ENCODE measurements at places on chromosomes 2 and 18.
A peak's percentile ranks its signal among the peaks of the same experiment; 100 is the strongest.

DNA sequence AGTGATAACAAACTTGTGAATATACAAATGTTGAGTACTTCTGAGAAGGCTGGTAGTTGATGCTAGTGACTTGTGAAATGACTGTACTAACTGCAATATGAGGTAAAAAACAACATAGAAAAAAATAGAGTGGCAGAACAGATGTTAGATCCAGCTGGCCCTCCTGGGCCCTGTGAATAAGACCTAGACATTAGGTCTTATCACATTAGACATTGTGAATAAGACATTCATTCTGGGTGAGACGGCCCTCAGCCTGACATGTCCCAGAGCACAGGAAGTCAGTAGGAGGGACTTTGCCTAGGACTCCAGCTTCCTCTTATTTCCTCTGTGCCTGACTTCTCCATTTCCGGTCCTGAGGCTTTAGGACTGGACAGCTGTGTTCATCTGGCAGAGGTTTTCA is 22.9 kb downstream of the DOK1 start:
- no peak for DNase-seq

- no peak for DNase-seq
Observed at GRCh38 chr2:177740700-177741099, 331.9 kb downstream of the PDE11A start.

DNA sequence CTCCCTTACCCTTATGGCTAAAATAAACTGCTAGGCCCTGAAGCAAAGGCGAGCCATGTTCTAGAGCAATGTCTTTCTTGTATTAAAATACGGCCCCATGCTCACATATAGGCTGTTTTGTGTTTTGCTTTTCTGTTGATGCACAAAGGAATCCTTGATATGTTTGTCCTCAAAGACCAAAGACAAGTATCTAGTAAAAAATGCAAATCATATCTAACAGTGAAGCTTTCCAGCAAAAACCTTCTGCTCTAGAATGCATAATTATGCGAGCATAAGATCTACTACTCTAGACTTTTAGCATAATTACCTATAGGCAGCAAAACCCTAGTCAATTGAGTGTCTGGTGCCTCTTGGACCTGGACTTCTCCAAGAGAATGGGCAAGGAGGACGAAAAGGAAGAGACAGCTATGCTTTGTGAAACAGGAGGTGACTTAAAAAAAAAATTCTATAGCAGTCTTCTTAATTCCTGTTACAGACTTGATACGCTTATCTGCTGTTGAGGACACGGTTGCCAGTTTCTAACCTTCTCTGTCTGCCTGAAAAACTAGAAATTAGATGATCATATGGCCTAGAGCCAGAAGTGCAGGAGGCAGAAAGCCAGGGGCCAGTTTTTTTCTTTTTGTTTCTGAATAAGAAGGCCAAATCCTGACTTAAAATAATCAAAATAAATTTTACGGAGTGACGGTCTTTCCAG is 1.5 kb upstream of the AMMECR1L start:
- DNase-seq = no peak

- no peak for DNase-seq
Observed at GRCh38 chr18:78292618-78293380, 686.8 kb upstream of the SALL3 start.

DNA sequence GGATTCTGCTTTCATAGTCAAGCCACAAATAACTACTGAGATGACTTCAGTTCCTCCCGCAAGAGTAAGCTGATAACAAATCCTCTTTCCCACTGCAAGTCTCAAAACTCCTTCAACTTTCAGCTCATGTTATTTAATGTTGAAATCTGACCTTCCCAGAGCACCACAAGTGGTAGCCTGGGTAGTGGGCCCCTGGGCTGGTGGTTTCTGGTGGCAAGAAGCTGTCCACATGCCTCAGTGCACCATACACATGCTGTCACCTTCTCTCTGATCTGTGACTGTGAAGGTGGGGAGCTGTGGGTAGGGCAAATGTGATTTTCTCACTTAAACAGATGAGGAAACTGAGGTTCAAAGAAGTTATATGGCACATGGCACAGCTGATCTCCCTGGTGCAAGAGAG is 246.1 kb upstream of the EPAS1 start:
- DNase-seq = no peak

GRCh38 chr2:237547841-237548416 is 18.4 kb upstream of the PRLH start:
- no peak for DNase-seq

- no peak for DNase-seq
Observed at GRCh38 chr2:201500534-201500933, 49.0 kb downstream of the STRADB start.

- DNase-seq = no peak
Observed at GRCh38 chr2:237025090-237025865, 60.4 kb upstream of the COPS8 start.

GRCh38 chr2:30915486-30915885 is 108.2 kb upstream of the CAPN13 start:
- peak; percentile 9 for DNase-seq

DNA sequence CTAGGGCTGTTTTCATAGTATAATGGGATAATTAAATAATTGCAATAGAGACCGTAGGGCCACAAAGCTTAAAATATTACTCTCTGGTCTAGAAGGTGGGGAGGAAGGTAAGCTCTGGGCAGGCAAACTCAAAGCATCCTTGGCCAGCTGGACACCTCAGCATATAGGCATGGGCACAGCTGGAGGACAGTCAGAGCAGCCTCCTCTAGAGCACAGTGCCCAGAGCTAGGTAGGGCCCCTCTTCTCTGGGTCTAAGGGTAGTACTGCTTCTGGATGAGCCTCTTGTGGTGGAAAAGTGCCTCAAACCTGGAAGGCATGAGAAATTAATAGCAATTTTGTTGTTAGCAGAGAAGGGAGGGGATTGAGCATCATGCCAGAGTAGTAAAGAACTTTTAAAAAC is 291.3 kb upstream of the FBXO11 start:
- DNase-seq = no peak

GRCh38 chr18:48367557-48367956 is 41.6 kb downstream of the ZBTB7C start:
- no peak for DNase-seq

DNA sequence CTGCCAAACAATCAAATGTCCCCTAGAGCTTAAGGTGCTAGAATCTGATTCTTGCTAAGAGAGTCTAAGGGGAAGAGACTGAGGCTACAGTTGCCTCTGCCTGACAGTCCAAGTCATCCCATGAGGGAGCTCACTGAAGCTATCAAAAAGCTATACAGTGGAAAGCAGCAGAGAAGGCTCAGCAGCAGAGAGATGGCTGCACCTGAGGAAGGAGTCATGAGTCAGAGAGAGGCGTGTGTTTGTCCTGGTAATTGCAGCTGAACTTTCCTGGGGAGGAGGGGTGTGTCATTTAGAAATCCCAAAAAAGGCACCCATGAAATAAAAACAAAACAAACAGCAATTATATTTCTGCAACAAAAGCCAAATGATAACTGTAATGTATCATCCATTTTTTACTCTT is 305.2 kb upstream of the UBE2E3 start:
- DNase-seq = no peak

DNA sequence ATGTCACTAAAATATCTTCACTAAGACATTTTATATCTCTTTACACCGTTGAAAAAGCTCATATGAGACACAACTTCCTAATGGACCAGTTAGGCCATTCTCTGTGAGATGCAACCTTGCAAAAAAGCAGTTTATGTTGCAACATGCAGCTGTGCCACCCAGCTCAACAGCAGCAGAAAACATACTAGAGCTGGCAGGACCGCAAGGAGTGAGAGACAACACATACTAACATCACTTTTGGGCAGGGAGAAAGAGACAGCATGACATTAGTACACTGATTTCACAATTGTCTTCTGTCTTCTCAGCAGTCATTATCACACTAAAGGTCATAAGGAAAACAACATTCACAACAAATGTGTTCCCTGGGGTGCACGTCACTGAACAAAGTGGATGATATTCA is 122.9 kb downstream of the EPB41L3 start:
- DNase-seq = no peak

- DNase-seq = no peak
Observed at GRCh38 chr18:5036523-5036922, 160.5 kb downstream of the AKAIN1 start.

- DNase-seq = no peak
Observed at GRCh38 chr2:157290525-157290924, 33.0 kb downstream of the GALNT5 start.

DNA sequence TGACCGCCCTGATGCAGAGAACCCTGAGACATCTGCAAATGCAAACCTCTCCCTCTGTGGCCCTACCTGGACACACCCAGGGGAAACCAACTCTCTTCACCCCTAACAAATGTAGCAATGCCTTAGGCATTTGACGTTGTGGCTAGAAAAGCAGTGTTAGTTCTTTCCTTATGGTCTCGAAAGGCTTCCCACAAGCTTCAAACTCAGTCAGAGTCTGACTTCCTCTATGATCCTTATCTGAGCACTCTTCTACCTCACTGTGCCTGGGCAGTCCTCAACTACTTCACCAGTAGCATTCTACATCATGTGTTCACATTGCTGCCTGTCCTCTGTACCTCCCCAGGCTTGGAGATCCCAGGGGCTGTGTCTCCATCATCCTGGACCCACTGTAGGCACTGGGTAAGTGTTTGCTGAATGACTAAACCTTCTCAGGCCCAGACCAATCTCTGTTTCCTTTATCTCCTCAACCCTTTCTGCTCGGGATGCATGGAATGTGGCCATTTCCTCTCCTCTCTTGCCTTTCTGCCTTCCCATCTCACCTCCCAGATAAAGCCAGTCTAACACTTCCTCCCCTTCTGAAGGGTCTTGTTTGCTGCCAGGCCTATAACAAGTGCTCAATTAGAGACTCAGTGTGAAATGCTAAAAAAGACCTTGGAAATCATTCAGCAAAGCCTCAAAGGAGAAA is 91.7 kb upstream of the ACAA2 start:
- DNase-seq = no peak

GRCh38 chr2:209389171-209389618 is 34.7 kb upstream of the MAP2 start:
- no peak for DNase-seq

DNA sequence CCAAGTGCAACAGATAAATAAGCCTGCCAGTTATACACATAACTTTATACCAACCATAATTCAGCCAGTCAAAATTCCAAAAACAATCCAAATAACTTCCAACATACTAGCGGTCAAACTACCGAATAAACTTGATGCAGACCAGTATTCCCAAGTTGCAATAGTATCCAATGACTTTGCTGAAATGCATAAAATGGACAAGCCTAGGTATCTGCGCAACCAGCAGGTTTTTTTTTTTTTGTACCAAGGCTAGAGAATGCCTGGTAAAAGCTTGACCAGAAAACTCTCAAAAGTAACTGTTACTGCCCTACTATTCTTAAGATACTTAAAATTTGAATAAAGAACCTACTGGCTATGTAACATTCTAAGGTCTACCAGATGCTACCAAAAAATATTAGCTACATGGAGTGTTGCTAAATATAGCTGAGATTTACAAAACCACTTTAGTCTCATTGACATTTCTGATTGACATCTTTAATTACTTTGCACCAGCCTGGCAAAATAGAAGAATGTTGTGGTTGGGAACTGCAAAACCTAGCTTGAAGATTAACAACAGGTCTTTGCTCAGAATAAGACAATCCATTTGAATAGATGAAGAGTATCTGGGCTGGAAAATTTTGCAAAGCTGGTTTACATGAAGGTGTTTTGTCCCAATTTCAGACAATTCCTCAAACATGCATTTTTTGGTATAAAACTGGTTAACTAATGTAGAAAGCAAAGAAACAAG is 7.3 kb downstream of the SRSF7 start:
- DNase-seq = no peak

DNA sequence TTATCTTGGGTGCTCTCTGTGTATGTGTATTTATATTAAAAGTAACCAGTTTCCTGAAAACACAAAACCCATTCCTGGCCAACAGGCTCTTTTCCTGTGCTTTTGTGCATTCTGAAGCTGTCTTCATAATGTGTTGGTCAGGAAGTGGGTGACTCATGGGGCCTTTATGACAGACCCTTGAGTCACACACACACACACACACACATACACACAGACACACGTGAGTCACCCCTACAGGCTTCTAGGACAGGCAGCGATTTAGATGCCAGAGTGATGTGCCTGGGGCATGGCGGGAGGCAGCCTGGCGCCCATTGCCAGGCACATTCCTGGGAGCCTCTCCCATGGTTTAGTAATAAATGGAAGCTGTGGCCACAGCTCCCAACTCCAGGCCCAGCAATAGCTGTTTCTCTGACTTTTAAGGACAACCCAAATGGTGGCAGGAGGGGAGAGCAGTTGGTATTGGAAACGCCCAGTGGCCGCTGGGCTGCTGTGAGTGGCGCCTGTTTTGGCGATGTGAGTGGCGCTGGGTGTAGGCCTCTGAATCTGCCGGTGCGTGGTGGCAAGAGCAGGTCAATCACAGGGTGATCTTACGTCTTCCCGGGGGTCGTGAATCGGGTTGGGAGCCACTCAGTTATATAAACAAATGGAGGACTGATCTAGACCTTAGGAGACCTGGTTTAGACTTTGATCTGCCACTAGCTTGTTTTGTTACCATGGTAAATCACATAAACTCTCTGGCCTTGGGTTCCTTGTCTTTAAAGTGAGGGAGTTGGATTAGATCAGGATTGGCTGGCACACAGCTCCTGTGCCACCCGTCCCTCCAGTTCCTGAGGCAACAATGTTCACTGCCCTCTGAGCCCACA is 150.7 kb upstream of the DLX2 start:
- DNase-seq = peak; percentile 63

- no peak for DNase-seq
Observed at GRCh38 chr18:60044290-60045006, 144.7 kb downstream of the PMAIP1 start.

- DNase-seq = no peak
Observed at GRCh38 chr18:46621111-46621766, 35.8 kb downstream of the LOXHD1 start.

DNA sequence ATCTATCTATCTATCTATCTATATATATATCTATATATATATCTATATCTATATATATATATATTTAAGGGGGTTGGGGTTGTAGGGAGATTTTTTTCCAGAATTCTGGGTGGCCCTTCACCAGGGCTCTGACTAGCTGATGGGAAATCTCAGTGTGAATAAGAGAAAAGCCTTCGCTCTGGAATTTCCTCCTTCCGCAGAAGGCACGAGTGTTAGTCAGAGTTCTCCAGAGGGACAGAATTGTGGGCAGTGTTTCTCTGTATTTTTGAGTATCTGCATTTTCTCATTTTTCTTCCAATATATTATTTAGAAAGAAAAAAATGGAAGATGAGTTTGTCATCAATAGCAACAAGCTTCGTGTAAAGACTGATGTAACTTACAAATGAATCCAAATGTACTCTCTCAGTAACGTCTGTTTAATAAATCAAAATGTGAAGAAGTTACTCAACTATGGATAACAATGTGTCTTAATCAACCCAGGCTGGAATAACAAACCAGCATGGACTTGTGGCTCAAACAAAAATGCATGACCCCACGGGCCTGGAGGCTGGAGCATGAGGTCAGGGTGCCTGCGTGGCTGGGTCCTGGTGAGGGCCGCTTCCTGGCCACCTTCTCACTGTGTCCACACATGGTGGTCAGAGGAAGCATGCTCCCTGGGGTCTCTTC is 10.6 kb upstream of the SNTG2 start:
- no peak for DNase-seq

DNA sequence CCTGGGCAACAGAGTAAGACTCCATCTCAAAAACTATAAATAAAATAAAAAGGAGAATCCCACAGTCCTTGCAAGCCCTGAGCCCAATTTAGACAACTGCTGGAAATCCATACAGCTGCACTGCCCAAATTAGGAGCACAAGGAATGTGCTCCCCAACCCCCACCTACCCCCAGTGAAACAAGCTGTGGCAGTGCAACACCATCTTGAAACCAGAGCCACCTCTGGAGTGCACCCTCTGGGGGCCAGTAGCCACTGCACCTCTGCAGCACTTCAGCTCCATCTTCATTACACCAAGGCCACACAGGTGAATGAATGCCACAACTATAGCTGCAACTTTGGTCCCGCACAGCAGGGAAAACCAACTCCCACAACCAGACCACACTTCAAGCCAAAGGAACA is 37.3 kb downstream of the USP34 start:
- no peak for DNase-seq

Data from activated naive CD8-positive, alpha-beta T cell treated with anti-CD3 and anti-CD28 coated beads, Interleukin-2, amount 50 U/mL, for 24 hours (primary cell).